Stimulated activated CD8-positive, alpha-beta memory T cell treated with anti-CD3 and anti-CD28 coated beads, Interleukin-7, amount 100 ng/mL, for 1 hour (primary cell): ENCODE measurements at places on chromosomes 2 and 18.

- no peak for DNase-seq
Observed at GRCh38 chr2:46151577-46151976, 145.6 kb upstream of the EPAS1 start.

DNA sequence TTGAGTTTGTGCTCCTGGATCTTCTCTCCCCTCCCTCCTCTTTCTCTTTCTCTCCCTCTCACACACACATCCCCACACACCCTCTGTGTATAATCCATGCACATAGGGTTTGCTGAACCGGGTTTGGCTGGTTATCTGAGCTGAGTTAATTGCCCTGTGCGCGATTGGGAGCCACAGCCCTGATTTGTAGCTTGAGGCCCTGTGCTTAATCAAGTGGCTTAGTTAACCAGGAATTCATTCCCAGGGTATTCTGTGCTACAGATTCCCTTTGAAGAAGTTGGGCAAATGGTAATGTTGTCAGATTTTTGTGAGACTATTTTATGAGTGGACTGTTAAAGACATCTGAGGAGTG, 6.2 kb downstream of the PARD3B start:
- no peak for DNase-seq

DNA sequence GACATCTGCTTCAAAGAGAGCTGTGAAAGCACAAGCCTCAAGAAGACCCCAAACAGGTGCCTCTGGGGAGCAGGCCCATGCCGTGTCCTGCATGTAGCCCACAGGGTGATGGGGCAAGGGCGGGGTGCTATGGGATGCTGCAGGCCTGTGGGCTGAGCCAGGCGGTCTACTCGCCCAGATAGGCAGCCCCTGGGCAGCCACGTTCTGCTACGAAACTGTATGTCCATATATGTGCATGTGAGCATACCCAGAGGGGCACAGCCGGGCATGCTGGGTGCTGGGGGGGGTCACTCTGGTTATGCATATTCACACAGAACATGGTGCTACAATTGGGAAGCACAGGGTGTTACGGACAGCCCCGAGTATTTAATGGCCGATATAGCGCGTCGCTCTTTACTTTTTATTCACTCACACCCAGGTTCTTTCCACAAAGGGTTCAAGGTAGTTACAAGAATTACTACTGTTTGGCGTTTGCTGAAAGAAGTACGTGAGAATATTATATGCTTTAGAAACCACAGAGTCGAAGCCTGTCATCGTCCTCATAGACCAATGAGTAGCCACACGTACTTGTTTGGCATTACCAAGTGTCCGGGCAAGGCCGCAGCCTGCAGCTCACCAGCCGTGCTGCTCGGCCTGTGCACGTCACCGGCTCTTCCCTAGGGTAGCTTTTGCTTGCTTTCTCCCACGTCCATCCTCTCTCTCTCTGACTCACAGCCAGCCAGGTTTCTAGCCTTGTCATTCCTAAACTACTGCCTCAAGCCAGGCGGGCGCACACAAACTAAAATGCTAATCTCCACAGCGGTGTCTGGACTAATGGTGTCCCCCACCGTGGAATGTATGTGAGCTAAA, 14.4 kb downstream of the MTERF4 start:
- DNase-seq: no peak

DNA sequence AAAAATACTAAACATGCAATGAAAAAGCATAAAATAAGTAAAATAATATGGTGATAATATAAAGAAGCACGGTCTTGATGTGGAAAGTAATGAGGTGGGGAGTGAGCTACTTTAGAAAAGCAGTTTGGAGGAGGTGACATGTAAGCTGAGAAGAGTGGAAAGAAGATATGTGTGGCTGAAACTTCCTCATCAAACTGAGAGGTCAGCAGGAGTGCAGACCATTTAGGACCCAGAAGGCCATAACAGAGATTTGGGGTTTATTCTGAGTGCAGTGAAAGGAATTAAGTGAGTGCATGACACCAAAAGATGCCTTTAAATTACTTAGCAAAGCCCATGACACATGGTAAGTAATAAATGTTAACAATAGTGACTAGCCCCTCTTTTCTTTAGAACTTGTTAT, 24.4 kb upstream of the TMEM182 start:
- no peak for DNase-seq

DNA sequence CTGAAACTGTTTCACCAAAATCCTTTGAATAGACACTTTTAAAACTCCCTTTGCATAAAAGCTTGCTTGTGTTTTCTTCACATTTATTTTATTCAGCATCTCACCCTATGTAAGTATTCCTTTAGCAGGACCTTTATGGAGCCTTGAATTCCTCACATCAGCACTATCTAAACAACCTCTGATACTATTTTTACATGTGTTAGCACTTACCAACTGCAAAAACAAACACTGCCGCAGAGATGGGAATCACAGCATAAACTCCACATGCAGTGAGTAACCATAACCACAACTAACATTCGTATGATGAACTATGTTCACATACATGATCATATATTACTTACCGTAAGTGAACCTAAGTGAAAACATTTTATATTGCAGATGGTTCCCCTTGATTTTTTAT, 15.4 kb downstream of the FBXO15 start:
- DNase-seq: no peak

DNA sequence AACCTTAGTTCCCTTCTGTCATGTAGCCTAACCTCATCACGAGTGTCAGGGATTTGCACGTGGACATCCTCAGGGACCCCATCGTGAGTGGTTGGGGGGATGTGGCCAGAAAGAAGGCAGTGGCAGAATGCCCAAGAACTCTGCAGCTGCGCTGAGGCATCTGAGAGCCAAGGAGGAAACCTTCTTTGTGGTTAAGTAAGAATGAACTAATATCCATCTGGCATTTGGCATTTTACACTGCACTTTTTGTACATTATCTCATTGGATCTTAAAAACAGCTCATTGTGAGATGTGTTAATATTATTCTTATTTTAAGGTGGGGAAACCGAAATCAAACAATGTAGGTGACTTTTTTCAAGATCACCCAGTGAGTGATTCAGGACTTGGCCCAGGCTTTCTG, 32.6 kb upstream of the APCDD1 start:
- no peak for DNase-seq

- no peak for DNase-seq
Observed at GRCh38 chr2:152796941-152797340, 78.5 kb downstream of the ARL6IP6 start.

DNA sequence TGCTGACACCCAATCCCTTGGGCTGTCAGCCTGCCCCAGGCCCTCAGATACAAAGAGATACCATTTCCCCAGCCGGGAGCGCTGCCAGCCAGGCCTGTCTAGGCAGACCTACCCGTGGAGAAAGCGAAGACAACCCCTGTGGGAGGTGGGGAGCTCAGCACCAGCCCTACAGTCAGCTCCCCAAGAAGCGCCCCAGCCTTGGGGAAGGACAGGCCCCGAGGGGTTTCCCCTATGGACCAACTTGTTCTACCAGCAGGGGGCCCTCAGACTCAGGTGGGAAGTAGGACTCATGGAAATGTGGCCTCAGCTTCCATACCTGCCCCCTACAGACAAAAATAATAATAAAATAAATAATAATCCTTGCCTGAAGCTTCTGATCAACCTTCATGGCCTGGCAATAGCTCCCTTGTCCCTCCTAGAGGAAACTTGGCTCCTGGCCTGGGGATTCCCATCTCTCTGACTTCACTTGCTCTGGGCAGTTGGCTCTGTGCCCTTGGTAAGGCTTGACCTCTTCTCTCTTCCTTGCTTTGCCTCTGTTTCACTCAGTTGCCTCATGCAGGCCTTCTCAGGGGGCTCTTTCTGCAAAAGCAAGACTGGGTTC, 7.0 kb downstream of the SLC35F6 start:
- DNase-seq: no peak

DNA sequence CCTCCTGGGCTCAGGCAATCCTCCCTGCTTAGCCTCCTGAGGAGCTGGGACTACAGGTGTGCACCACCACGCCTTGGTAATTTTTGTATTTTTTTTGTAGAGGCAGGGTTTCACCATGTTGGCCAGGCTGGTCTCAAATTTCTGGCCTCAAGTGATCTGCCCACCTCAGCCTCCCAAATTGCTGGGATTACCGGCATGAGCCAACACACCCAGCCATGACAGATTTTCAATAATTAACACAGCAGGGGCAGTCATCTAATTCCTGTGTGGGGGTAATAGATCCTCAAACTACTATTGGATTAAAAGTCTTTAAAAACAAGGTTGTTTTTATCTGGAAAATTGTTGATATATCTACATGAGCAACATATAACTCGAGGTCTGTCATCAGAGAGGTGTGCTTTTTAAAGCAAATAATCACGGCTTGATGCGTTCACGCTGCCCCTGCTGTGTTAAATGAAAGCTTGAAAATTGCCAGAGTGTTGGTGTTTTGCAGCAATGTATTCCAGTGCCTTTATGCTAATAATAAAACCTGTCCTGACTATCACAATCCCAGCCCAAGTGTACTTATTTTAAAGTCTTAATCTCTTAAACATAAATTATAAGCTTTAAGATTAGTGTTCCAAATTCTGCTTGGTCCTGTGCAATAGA, 35.6 kb upstream of the ASB1 start:
- no peak for DNase-seq

DNA sequence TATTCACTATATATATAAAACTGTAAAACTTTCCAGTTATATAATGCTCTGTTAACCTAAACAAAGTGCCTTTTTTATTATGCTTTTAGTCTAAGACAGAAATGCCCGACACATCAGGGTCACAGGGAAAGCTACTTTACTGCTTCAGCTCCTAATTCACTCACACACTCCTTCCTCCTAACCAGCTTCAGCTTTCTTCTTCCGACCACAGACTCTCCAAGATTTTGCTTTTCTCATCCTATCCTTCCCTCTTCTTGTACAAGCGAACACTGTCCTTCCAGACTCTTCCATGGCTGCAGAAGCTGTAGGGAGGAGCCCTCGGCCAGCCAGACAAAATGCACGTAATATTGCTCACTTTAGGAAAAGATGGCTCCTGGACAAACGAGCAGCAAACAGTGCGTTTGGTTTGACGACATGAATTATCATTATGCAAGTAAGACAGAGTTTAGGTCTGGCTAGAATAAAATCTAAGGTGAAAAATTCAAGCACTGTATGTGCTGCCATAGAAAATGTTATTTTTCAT, 47.5 kb upstream of the HNRNPA3 start:
- DNase-seq: no peak

- no peak for DNase-seq
Observed at GRCh38 chr2:64904413-64905329, 84.5 kb upstream of the SLC1A4 start.

- DNase-seq: no peak
Observed at GRCh38 chr2:9401646-9402371, 21.5 kb downstream of the ITGB1BP1 start.

DNA sequence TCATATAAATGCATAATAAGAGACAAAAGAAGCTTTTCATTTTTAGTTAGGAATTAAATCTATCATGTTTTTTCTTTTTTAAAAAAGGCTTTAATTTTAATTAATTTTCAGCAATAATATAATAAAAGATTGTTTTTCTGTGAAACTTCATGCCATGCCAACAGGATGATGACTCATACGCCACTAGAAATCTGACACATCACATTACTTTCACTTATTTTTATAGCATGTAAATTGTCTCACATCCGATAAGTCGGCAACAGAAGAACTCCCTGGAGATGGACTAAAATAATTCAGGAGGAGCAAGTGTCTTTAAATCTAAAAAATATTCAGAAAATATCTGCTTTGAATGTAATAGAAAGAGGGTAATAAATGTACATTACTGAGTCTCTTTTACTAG, 1024.2 kb upstream of the ACVR2A start:
- DNase-seq: no peak

DNA sequence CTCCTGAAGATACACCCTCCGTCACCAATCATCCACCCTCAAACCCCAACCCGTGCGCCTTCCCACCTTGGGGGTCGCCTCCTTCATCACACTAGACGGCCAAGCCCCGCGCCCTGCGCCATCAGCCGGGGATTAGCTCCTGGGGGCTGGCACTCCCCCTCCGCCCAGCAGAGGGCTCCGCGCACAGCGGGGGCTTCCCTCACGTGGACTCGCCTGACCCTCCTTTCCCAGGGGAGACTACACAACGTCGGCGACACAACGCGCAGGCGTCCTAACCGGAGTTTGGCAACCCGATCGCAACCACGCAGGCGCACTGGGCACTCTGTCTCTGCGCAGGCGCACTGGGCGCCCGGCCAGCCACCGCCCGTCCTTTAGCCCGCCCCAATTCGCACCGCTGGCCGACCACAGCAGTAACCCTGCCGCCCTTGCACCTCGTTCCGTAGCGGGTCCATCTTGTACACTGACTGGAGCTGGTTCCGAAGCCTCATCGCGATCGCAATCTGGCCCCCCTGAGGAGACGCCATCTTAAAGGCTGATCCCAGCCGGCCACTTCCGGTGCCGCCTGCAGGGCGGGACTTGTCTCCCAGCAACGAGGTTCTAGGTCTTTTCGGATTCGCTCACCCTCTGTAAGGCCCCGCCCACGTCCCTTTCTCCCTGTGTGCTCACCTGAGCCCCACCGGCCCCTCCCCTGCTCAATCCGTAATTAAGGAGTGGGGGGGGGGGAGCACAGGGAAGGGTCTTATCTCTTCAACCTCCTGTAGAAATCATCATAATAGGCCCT, at the start of gene PCGF1:
TSS of gene PCGF1 (minus strand) at position 551 of the 781 bp plus-strand sequence. CDS start at position 524, 27 bp downstream.
- peak; percentile 99 for DNase-seq
